ENCODE measurements at places on chromosomes 2 and 18.

DNA sequence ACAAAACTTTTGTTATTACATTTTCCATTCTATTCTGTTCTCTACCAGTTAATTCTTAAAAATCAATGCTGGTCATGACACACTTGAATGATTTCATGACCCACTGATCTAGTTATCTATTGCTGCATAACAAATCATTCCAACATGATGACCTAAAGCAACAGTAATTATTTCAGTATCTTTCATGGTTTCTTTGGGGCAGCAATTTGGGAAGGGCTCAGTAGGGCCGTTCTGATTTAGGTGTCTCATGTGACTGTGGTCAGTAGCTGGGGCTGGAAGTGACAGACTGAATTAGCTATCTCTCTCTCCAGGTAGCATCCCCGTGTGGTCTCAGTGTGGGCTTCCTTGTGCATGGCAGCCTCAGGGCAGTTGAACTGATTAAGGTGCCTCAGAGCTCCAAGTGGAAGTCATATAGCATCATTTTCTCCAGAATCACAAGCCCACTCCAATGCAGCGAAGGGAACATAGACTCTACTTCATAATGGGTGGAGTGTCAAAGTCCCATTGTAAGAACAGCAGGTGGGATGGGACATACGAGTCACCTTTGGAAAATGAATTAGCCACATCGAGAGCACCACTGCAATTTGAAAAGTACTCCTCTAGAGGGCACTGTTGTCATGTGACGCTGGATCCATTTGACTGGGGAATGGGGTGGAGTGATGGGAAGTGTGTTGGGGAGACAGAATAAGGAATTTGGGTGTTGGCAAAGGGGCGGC is 39.1 kb upstream of the FAM136A start:
- no peak for DNase-seq

- no peak for DNase-seq
These were observed 59.2 kb upstream of the PPP1CB start for GRCh38 chr2:28692411-28692810.

DNA sequence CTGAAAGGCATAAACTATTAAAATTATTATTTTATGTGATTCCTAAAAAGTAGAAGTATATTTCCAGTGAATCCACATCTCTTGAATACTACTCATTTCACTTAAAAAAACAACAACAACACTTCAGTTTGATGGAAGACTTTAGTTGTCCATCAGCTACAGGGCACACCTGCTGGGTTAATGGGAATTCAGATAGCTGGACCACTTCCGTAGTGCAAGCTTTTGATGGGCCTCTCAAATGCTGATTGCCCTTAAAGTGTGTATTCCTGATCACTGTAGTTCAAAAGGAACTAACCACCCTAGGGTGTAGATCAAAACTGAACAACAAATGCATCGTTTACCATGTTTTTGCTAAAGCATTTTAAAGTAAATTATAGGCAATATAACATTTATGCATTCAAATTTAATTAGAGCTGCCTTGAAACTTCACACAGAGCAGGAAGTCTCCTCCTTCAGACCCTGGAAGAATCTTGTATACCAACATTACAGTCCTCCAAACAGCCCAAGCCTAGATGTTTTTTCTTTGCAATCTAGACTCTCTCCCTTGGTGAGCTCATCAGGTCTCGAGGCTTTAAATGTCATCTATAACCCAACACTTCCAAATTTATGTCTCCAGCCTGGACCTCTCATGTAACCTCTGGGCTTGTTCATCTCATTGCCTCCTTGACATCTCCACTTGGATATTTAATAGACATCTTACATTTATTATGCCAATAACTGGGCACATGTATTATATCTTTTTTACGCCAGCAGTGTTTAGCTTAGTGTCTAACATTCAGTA is 510.1 kb upstream of the SLC39A10 start:
- no peak for DNase-seq

- no peak for DNase-seq
These were observed 14.1 kb downstream of the SP110 start for GRCh38 chr2:230205721-230206120.

DNA sequence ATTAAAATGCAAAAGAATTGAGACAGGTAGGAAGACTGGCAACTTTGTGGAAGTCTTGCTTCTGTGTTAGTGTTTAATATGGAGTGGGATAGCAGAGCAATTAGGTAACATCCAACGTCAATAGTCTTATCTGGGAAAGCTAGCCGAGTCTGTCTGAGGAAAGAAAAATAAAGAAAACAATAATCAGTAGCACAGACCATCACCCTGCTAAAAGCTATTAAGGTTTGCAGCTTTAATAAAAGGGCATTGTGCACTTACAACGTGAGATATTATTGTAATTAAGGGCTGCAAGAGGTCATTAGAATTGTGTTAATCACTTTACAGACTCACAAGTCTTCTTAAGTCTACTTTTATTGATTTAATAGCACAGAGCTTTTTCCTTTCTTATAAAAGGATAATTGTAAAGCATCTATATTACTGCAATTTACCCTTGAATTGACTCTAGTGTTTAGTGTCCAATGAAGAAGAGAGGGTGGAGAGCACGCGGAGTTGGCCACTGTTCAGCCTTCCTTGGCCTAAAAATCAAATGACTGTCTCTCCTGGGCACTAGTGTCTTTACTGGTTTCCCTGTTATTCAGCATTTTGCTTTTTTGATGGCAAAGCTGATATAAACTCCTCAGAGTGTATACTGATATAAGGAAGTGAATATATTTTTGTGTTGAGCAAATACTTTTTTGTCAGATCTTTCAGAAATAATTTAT is 2.0 kb downstream of the CDH7 start:
- DNase-seq: no peak

GRCh38 chr18:25895518-25895917 is 194.9 kb downstream of the SS18 start:
- DNase-seq: no peak

GRCh38 chr18:74512321-74513053 is 16.3 kb downstream of the CNDP2 start:
- DNase-seq: peak; percentile 76

DNA sequence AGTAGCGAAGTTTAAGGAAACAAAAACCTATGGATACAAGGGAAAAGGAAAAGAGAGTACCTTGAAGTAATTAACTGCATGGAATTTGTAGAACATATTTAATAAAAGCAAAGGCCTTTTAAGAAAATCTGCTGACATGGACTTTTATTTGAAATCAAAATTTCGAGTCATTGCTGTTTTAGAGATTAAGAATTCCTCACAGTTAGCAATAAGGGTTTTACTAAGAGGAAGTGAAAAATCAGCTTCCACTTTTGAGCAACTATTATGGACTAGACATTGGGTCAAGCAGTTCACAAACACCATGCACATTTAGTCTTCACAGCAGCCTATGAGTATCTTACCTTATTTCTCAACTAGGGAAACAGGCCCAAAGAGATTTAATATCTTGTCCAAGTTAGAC is 876.3 kb downstream of the BCL11A start:
- no peak for DNase-seq

- no peak for DNase-seq
These were observed at the start of gene CIDEA for GRCh38 chr18:12254136-12254819. TSS of gene CIDEA (plus strand) at chr18:12254361. CDS start at chr18:12254384, 23 bp downstream.

GRCh38 chr18:79260510-79260909 is 135.2 kb upstream of the NFATC1 start:
- no peak for DNase-seq
